Stimulated activated CD4-positive, alpha-beta T cell treated with anti-CD3 and anti-CD28 coated beads, Interleukin-1b, Interleukin-23, amount 100 ng/mL, for 1 hour (primary cell): ENCODE measurements at places on chromosomes 12 and 14.

GRCh38 chr12:67592228-67593011 lies 56.1 kb upstream of the DYRK2 start:
- no peak for DNase-seq

GRCh38 chr14:102754370-102755262 lies 22.6 kb upstream of the TRAF3 start:
- DNase-seq, result no peak

DNA sequence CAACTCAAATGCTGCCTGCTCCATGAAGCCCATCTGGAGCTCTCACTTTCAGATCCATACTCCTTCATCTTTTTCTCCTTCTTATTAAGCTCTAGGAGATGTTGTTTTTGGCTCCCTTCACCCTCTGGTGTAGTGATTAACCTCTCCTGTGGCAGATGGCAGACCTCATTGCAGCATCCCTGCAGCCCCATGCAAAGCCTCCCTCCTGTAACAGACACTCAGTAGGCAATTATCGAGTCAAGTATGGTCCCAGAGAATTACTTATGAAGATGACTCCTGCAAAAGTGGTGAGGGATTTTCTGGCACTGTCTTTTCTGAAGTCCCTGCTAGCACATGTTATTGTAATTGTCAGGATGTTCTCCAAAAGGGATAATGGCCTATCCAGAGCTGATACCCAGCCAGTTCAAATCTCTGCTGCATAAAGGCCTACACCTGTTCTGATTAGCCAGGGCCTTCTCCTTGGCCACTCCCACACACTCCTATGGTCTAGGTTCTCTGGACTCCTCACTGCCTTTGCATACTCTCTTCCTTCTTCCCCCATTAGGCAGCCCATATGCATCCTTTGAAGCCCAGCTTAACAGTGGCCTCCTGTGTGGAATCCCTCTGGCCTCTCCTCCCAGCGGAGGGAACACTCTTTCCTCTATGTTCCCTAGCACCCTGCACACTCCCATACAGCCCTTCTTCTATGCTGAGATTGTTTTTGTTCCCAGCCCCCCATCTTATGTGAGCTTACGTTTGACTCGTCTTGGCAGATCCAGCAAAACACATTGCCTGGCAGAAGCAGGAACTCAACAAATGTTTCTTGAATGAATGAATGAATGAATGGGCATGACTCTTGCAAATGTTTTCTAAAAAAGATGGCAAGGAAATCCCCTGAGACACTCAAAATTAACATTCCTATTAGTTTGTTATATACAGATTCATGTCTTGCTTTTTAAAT lies 43.9 kb upstream of the MDM1 start:
- no peak for DNase-seq

DNA sequence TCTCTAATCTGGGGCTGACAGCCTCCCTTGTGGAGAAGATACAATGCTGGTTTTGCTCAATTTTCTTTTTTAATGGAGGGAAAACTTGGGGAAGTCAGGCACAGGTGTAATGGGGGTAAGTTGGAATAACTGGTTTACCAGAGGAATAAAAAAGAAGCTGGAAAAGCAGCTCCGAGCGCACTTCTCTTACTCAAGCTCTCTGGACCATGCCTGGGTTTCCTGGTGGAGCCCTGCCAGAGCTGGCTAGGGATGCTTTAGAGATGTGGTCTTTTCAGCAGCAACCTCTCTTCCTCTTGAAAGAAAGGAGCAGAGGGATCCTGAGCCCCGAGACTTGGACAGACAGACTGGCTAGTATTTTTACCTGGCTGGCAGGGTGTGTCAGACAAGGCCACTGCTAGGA lies 3.9 kb upstream of the KCNA5 start:
- no peak for DNase-seq

- no peak for DNase-seq
Measured at GRCh38 chr14:57403521-57403864, 13.1 kb downstream of the NAA30 start.

- no peak for DNase-seq
Measured at GRCh38 chr12:23025372-23026016, 400.5 kb downstream of the ETNK1 start.

DNA sequence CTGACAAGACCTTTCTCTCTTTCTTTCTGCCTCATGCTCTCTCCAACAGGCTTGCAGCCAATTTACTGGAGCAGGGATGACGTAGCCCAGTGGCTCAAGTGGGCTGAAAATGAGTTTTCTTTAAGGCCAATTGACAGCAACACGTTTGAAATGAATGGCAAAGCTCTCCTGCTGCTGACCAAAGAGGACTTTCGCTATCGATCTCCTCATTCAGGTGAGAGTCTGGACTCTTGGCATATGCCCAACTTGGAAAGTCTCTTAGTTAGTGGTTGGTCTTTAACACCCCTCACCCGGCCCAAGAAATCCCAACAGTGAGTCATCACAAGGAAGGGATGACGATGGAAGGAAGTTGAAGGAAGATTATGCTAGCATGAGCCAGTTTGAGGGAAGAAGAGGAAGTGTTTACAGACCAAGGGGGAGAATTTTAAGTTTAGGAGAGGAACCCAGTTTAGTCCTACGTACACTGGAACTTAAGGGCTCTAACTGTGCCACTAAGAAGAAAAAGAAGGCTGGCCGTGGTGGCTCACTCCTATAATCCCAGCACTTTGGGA lies 189.7 kb downstream of the ETV6 start:
- DNase-seq, result no peak

DNA sequence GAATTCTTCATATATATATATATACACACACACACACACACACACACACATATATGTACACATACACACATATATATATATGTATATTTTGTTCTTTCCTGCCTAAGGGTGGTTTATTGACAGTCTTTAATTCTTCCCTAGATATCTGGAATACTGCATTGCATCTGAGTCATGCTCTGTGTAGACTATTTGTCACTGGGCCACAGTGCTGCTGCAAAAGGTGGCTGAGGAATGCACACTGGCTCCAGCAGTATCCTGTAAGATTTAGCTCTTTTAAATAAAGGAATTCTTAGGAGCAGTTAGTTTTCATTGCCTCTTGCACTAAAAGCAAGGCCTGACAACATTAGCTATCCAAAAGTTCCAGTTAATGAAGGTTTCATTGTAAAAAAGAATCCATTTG lies 200.9 kb downstream of the APAF1 start:
- no peak for DNase-seq

- no peak for DNase-seq
Measured at GRCh38 chr12:68632486-68632885, 21.8 kb downstream of the RAP1B start.

GRCh38 chr12:94879542-94879941 lies 124.0 kb downstream of the NDUFA12 start:
- DNase-seq, result no peak

GRCh38 chr12:103517161-103517560 lies 21.4 kb upstream of the C12orf42 start:
- no peak for DNase-seq

GRCh38 chr14:65208548-65208947 lies 106.2 kb upstream of the MAX start:
- DNase-seq, result no peak

- DNase-seq, result no peak
Measured at GRCh38 chr14:94441531-94442205, 10.9 kb downstream of the SERPINA11 start.

DNA sequence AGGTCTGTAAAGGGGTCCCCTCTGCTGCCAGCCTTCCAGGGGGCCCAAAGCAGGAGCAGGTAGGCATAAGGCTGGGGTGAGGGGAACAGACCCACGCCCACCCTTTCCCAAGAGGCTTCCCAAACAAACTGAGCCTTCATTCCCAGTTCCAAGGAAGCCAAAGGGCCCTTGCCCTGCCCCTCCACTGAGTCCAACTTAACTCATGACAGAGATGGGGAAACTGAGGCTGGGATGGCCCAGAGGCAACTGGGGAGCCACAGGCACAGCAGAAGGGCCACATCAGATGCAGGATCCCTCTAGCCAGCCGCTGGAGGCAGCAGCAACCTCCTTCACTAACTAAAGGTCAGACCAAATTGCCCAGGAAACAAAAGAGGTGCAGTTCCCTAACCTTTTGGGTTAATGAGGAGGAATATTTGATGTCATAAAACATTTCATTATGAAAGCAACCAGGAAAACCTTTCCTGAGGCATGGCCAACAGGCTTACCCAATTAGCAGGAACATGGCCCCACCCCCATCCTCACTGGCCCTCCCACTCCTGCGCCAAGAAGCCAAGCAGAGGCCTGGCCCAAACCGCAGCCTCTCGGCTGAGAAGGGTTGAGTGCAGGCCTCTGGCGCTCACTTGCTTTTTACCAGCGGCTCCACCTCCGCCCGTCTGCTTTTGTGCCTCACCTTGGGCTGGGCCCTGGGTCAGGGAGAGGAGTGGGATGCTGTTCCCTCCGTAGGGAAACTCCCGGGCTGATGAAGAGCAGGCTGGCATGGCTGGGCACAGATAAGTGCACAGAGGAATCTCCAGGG lies 293.5 kb upstream of the RTL1 start:
- no peak for DNase-seq

- no peak for DNase-seq
Measured at GRCh38 chr12:27769142-27769673, 10.8 kb upstream of the KLHL42 start.

- no peak for DNase-seq
Measured at GRCh38 chr12:18595412-18595811, 142.4 kb downstream of the PLCZ1 start.

DNA sequence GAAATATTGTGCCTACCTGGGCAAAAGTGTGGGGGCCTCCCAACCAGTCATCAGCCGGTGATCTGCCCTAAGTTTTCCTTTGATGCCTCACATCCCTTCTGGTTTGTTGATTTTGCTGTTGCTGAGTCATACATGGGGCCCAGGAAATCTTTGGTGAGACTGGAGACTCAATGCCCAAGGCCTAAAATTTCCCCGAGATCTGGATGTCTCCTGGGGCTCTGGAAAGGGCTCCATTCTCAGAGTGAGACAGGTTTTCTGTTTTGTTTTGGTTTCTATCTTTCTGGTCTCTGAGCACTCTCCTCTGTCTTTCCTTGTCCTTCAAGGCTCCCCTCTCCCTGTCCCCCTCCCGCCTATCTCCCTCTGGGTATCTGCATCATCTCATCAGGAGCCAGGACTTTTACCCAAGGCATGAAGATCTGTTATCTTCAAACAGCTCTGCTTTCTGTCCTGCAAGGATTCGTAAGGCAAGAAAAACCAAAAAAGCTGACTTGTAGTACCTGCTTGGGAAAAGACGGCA lies 152.8 kb upstream of the MAX start:
- no peak for DNase-seq

DNA sequence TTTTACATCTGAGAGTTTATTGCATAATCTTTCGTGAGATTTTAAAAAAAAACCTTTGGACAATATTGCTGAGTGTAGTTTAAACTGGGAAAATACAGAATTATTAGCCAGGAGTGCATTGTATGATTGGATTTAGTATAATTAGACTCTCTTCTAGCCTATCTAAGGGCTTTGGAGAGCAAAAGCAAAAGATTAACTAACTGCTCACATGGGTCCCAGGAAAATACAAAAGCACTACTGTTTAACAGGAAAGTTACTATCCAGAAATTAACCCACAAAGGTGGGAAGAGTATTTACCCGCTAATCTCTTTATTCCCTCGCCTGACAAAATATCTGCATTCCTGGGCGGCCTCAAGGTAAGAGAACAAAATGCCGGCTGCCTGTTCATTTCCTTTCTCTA lies 309.5 kb downstream of the ATXN7L3B start:
- DNase-seq, result no peak

- no peak for DNase-seq
Measured at GRCh38 chr12:27477049-27477448, 30.5 kb downstream of the SMCO2 start.

GRCh38 chr14:76603713-76604112 lies 157.6 kb upstream of the VASH1 start:
- DNase-seq, result no peak

DNA sequence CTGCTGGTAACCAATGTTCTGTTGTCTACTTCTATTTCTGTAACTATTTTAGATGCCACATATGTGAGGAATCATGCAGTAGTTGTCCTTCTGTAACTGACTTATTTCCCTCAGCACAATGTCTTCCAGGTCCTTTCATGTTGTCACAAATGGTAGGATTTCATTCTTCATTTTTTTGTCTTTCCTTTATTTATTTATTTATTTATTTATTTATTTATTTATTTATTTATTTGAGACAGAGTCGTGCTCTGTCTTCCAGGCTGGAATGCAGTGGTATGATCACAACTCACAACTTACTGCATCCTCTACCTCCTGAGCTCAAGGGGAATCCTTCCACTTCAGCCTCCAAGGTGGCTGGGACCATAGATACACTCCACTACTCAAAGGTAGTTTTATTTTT lies 288.2 kb downstream of the PPFIA2 start:
- no peak for DNase-seq

DNA sequence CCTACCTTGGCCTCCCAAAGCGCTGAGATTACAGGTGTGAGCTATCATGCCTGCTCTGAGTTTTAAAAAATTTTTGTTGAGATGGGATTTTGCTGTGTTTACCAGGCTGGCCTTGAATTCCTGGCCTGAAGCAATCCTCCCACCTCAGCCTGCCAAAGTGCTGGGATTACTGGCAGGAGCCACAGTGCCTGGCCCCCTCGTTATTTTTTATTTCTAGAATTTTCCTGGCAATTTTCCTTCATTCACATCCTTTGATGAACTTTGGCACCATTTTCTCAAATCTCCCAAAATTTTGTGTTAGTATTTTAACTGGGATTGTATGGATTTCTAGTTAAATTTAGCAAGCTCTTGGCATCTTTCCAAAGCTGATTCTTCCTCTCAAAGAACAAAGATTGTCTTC lies 24.6 kb upstream of the SCARB1 start:
- DNase-seq, result no peak

- no peak for DNase-seq
Measured at GRCh38 chr12:82473111-82473754, 114.9 kb downstream of the METTL25 start.

- no peak for DNase-seq
Measured at GRCh38 chr12:108821407-108822397, 35.7 kb downstream of the SSH1 start.

DNA sequence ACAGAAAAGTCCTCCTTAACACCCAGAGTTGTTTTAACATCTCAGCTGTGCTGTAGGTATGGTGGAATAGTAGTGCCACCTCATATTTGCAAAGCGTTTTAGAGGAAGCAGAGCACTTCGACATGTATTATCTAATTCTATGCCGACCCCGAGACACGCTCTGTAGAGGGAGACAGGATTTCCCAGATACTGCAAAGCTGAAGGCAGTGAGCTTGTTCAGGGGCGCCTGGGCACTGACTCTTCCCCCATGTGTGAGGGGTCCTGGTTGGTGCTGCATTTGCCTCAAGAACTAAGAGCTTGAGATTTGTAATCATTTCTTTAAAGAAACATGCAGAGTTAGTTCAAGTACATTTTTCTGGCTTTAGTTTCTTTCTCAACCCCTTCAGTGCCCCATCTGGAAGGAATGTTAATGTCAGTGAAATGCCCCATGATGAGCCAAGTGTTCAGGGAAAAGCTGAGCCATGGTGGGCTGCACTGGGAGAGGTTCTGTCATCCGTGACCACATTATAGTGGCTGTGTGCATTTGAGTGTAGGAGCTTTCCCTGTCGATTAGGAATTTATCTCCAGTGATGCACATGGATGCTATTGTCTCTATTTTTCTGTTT lies 66.3 kb downstream of the MBIP start:
- DNase-seq, result no peak

GRCh38 chr14:92938890-92939671 lies 16.1 kb downstream of the CHGA start:
- no peak for DNase-seq
